ENCODE measurements at places on chromosomes 2 and 18.
A peak's percentile ranks its signal among the peaks of the same experiment; 100 is the strongest.

- no peak for DNase-seq
These were observed 25.2 kb upstream of the TLK1 start for GRCh38 chr2:171185941-171186340.

DNA sequence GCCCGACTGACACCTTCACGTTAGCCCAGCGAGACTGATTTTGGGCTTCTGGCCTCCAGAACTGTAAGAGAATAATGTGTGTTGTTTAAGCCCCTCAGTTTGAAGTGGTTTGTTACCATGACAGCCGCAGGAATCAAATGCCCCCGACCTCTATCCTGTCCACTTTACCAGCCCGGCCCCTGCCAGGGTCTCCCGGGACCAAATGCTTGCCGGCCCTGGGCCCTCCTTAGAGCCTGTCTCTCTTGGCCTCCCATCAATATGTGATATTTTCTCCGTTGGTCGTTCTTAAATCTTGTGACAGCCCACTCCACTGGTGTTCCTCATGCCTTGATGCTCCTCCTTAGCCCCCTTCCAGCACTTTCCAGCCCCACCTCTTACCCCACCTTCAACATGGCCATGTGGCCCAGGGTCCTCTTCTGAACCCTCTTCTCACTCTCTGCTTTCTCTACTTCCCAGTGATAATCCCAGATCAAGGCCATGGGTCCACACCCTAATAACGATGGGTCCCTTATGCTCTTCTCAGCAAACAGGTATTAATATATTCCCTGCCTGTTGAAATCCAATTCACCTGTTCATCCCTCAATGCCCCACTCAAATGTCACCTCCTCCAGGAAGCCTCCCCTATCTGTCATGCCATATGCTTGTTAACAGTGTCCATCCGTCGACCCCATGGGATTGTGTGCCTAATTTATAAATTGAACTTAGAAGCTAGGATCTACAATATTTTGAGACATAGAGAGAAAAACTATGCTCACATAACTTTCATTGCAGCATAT is 192.8 kb downstream of the ZFP36L2 start:
- no peak for DNase-seq

- no peak for DNase-seq
These were observed 255.5 kb downstream of the ETAA1 start for GRCh38 chr2:67652679-67653078.

GRCh38 chr2:186976329-186976728 is 127.4 kb upstream of the ZSWIM2 start:
- no peak for DNase-seq

- DNase-seq = no peak
These were observed 424.4 kb upstream of the RGPD4 start for GRCh38 chr2:107402330-107402729.

DNA sequence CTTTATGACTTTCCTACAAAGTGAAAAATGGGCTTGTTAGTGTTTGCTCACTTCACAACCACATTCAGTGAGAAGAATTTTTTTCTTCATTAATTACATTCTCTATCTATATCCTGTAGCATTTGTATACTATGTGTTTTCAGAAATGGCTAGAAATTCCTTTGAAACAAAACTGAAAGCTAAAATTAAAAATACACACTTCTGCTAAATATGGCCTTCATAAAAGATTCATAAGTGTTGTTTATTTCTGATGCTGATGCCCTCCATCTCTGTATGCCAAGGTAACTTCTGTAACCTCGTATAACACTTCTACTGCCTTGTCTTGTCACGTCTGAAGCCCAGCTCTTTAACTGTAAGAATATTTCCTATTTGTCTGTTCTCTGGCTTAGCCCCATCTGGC is 59.8 kb downstream of the PMAIP1 start:
- DNase-seq = no peak

DNA sequence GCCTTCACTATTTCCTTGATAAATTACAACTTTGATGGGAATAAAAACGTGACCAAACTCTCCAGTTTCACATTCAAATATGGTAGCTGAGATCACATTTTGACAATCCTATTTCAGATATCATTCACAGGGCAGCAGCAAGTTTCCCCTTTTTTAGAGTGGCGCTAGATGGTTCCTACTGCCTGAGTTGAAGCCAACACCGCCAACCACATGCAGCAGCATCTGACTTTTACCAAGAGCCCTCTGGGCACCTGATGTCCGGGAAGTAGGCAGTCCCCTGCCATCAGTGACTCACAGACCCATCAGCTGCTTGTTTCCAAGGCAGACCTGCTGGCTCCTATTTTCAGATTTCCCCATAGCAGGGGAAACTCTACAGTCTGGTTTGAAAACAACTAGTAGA is 4.0 kb upstream of the MREG start:
- no peak for DNase-seq

GRCh38 chr18:67670024-67670543 is 153.6 kb upstream of the DSEL start:
- no peak for DNase-seq

GRCh38 chr2:30231996-30232800 is 864 bp downstream of the LBH start:
- peak; percentile 72 for DNase-seq

- DNase-seq = peak; percentile 72
These were observed 14.2 kb downstream of the SPEG start for GRCh38 chr2:219448776-219449341.

DNA sequence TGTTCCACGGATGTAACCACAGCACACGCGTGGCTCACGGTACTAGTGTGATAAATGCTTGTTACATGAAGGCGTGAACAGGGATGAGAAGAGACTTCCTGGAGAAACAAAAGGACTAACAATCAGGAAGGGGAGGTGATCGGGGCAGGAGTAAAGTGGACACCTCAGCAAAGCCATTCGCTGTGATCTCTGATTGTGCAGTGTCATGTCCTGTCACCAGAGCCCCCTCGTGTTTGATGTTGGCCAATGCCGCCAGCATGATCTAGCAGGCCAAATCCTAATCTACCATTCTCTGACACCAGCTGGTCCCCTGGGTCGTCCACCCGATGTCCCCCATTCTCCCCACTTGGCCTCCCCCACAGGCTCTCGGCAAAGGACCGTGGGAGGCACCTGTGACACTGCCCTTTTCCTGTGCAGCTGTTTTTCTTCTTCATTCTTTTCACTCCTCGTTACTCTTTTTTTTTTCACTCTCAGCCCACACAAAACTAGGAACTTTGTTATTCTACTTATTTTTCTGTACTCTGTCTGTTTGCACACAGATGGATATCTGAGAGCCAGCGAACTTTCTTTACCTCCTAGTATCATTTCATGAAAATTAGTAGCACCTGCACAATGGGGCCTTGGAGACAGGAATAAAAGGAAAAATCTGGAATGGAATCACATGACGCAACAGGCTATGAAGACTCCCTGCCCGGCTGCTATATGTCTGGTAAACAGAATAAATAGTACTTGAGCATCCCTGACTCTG is 146.8 kb downstream of the TGIF1 start:
- DNase-seq = peak; percentile 86

GRCh38 chr2:60509066-60509465 is 44.4 kb downstream of the BCL11A start:
- no peak for DNase-seq

DNA sequence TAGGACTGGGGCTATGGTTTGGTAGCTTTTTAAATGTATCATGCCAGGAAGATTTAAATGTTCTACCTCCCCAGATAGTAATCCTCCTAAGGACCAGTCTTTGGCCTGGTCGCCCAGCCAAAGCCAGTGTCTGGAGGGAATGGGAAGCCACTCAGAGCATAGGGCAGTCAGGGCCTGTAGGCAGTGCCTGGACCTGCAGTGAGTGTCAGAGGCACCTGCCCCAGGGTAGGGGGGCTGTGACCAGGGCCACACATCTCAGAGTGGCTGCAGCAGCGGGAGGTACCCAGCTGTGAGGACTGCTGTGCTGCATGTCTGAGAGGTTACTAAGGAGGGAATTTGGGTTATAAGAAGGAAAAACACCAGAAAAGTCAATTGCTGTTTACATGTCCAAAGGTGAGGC is 57.7 kb downstream of the MYT1L start:
- DNase-seq = no peak

- no peak for DNase-seq
These were observed 193.9 kb downstream of the ZRANB3 start for GRCh38 chr2:135337071-135337470.

DNA sequence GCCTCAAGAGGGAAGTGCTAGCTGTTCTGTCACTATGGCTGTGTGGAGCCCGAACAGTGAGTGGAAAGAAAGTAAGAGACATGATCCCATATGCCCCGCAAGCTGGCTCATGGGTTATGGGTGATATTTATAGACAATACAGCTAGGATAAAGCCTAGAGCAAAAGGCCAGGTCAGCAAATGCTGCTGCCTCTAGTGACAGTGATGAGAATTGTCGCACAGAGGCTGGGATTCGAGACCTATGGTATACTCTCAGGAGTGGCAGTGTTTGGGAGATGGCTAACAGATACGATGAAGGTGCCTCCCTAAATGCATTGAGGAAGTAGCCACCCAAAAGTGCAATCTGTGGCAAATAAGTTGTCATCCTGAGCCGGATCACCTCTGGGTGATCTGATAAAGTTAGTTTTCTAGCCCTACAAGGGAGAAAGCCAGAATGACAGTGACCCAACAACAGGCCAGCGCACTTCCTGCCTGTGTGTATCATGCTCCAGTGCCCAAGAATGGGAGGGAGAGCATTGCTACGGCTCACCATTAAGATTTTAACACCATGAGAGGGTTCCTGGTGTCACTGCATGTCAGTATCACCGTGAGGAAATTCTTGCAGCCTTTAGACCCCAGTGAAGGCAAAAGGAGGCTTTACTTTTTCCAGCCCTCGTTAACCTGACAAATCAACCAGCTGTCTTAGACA is 92.2 kb upstream of the TGFA start:
- peak; percentile 35 for DNase-seq

DNA sequence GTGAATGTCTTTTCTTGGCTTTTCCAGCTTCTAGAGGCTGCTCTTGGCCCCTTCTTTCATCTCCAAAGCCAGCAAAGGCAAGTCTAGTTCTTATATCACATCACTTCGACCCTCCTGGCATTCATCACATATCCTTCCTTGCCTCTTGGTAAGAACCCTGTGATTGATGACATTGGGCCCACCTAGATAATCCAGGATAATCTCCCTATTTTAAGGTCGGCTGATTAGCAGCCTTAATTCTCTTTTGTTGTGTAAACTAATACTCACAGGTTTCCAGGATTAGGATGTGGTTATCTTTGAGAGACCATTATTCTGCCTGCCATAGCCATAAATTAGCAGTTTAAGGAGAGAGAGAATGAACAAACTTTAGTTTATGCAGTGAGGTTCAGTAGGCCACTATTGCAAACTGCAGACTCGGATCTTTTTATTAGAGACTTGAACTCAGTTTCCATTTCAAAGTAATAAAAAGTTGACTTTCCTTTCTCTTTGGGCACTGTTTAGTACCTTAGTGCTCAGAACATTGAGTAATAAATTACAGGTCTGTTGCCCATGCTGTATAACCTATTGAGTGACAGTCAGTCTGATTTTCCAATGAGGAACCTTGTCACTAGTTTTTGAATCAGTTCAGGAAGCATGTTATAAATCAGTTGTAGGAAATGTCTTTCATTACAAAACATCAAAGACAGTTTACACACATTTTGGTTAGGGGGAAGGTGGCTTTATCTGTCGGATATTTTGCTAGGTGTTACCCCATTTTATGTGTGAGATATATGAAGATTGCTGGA is 4.5 kb downstream of the NDUFV2 start:
- peak; percentile 83 for DNase-seq

GRCh38 chr2:110979471-110980338 is 141.0 kb upstream of the BCL2L11 start:
- DNase-seq = peak; percentile 18

- no peak for DNase-seq
These were observed 40.3 kb upstream of the KLF7 start for GRCh38 chr2:207206011-207206410.

DNA sequence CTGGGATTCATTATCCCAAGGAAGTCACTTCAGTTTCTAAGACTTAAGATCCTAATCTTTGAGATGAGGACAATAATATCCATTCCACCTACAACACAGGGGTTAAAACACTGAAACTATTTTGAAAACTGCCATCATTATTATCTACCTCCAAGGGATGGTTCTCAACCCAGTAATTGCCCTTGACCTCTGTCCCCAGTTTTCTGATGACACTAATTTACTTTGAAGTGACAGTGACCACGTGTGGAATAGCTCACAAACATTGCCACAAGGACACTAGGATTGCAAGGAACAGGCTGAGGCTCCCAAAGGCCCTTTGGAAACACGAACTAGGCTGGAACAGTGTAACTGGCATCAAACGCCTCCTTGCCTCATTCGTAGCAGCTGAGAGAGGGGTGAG is 78.4 kb downstream of the UXS1 start:
- DNase-seq = no peak

GRCh38 chr2:100895934-100896685 is 76.2 kb downstream of the NPAS2 start:
- DNase-seq = no peak

DNA sequence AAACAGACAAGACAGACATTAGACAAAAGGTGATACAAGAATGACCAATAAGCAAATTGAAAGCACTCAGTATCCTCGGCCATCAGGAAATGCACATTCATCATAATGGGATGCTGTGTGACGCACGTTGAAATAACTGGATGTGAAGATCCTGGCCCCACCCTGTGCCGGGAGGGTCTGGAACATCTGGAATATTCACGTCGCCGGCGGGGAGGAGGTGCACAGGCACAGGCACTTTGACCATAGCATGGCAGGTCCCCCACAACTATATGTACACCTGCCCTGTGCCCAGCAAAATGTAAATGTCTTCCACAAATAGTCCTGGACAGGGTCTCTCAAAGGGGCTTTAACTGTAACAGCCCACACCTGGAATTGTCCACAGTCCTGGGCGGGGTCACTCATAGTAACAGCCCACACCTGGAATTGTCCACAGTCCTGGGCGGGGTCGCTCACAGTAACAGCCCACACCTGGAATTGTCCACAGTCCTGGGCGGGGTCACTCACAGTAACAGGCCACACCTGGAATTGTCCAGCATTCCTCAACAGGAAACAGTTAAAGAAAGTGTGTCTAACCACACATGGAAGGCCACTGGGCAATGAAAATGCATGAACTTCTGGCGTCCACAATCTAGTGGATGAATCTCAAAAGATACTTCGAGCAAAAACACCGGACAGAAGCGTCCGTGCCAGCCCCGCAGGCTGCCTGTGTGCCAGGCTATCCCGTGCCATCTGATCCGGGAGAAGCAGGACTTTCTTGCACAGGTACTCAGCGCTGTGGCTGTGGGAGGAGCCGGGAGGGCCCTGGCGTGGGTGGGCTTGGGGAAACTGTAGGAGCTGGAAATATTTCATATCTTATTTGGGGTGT is 113.4 kb downstream of the RTP5 start:
- no peak for DNase-seq

- DNase-seq = peak; percentile 63
These were observed 11.5 kb upstream of the ASB1 start for GRCh38 chr2:238415036-238415764.

DNA sequence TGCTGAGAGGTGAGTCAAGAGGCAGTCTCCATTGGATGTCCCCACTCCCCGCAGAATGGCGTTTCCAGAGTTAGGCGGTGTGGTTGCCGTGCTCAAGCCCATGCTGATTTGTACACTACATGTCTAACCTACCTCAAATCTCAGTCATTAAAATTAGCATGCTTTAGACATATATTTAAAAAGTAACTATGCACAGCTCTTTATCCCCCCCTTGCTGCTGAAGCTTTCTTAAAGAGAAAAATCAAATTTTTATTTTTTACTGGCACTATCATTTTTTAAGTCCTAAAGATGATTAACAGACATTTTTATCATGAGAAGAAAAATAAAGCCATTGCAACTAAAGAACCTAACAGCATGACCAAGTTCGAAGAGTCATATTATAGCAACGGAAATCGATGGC is 42.9 kb downstream of the BOLA3 start:
- DNase-seq = no peak

Data from mesendoderm (in vitro differentiated cells).